ENCODE measurements at places on chromosomes 13 and 19.

DNA sequence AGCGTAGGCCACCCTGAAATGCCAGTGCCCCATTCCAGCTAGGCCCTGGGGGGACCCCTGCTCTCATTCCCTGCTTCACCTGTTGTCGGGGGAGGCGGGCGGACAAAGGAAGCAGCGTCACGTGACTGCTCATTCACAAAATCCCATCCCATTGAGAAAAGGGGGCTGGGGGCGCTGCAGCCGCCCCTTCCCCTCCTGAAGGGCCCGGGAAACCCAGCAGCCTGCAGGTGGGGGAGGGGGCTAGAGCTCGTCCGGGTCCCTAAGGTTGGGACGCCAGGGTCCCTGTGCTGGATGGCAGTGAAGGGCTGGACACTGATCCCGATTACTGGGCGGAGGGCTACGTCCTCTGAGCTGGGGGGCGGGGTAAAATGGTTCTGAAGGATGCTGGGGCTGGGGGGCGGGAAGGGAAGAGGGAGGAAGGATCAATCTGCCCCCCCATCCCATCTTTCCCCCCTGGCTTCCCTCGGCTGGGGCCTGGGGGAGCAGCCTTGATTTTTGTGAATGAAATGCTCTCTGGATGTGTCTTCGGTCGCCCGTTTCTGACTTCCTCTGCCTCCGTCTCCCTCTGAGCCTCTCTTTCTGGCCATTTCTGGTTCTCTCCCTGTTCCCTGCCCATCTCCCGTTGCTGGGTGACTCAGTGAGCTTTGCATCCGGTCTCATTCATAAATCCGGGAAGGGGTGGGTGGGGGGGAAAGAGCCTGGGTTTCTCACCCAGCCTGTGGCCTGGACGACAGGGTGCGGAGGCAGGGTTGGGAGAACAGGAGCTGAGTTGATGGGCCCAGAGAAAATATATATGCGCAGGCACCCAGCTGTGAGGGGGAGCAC is 816 bp downstream of the SPRED3 start:
- DNase-seq = no peak

DNA sequence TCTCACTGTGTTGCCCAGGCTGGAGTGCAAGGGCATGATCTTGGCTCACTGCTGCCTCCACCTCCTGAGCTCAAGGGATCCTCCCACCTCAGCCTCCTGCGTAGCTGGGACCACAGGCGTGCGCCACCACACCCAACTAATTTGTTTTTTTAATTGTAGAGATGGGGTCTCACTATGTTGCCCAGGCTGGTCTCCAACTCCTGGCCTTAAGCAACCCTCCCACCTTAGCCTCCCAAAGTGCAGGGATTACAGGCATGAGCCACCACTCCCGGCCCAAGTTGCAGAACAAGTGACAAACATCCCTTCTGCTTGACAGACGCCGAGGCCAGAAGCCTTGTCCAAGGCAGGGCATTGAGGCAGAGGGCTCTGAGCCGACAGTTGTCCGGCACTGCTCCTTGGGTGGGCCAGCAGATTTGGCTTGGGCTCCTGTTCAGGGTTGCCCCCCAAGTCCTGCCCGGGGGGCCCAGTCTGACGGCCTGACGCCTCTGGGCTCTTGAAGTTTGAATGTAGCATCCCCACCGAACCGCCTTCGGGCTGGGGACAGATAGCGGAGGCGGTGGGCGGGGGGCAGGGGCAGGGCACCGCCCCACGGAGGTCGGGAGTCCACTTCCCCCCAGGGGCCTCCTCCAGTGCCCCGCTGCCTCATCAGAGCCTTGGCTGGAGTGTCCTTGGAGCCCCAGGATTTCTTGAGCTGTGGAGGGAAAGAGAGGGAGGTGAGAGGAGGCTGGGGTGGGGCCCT is 5.7 kb upstream of the SPACA4 start:
- no peak for DNase-seq

DNA sequence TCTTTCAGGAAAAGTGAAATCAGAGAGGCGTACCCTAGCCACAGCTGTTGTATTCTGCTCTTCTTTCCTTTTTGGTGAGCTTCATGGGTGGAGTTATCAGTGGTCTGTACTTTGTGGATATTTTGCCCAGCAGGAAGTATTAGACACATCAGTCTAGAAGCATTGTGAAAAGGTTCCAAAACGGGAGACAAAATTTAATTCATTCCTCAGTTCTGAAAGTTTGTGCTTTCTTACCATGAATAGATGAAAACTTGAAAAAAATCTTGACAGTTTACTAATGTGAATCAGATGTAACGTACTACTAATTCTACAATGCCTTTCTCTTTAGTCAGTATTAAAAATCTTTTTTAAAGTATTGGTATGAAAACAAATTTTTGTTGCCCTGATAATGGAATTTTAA is 116.8 kb downstream of the DNAJC3 start:
- no peak for DNase-seq

DNA sequence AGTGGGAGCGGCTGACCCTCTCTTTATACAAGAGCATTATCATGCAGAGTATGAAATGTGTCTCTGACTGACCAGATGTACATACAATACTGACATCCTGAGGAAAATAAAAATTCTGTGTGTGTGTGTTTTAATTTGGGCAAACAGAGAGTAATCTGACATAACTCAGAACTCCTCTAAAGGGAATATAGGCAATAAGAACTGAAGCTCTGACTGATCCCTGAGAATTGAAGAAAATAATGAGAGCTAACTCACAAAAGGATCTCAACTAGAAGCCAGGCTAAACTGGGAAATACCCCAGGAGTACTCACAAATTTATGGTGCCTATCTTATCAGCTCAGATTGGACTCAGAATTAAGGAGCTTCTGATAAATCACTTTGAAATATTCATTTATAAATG is 539.9 kb downstream of the OLFM4 start:
- DNase-seq = no peak

DNA sequence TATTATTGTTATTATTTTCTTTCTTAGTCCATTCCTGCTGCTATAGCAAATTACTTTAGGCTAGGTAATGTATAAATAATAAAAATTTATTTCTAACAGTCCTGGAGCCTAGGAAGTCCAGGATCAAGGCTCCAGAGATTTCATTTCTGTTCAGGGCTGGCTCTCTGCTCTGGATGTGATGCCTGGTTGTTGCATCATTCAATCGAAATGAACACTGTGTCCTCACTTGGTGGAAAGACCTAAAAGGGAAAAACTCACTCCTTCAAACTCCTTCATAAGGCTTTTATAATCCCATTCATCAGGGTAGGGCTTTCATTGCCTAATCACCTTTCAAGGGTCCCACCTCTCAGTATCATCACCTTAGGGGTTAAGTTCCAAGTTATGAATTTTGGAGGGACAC is 395.0 kb downstream of the EFNB2 start:
- no peak for DNase-seq

DNA sequence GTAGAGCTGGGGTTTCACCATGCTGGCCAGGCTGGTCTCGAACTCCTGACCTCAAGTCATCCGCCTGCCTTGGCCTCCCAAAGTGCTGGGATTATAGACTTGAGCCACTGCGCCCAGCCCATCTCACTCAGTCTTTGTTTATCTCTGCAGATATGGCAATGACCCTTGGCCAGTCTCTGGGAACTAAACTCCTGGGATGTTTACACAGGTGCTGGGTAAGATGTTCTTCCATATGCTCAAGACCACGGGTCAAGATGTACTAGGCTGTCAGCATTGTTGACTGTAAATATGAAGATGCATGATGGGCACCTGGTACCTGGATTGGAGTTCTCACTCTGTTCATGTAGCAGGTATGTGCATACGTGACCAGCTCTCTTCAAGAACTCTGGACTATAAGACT is 35.8 kb downstream of the ZNF473 start:
- DNase-seq = no peak

- DNase-seq = no peak
Measured at GRCh38 chr13:32976056-32976805, 40.0 kb upstream of the KL start.

DNA sequence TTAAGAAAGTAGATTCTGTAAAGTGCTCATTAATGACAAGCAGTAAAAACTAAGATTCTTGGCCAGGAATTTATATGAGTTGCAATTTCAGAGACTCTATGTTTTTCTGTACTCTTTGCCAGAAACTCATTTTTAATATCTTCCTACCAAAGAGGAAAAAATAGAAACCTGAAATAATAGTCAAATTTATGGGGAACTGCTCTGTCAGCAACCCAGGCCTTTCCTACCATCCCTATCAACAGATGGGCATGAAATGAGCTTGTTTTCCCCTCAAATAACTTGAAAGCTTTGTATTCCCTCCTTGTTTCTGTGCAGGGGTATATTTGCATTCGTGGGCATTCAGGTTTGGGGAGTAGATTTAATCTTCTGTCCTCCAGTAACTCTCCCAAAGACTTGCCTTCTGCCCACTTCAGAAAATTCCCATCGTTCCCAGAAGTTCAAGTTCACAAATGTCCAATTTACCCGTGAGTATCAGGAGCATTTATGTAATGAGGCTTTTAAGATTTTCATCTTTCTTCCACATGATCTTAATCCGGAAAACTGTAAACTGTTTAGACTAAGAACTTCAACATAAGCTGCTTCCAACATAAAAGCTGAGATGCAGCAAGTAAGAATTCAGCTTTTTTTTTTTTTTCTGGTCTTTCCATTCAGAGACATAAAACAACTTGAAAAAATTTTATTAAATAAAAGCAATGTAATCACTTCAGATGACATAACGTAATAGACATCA is 363.1 kb downstream of the EFNB2 start:
- DNase-seq = no peak

DNA sequence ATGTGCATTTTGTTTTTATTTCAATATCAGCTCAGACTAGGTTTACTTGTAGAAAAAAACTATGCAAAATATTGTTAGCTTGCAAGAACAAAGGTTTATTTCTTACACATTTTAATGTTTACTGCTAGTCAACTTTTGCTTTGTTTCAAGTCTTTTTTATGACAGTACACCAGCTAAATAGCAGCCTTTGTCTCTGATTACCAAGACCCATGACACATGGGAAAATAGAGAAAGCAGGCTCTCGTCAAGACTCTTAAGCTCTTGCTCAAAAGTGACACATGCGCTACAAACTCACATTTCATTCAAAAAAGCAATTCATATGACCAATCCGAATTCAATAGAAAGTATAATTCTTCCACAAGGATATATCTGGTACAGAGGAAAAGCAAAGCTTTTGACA is 642.3 kb upstream of the SLITRK1 start:
- no peak for DNase-seq

DNA sequence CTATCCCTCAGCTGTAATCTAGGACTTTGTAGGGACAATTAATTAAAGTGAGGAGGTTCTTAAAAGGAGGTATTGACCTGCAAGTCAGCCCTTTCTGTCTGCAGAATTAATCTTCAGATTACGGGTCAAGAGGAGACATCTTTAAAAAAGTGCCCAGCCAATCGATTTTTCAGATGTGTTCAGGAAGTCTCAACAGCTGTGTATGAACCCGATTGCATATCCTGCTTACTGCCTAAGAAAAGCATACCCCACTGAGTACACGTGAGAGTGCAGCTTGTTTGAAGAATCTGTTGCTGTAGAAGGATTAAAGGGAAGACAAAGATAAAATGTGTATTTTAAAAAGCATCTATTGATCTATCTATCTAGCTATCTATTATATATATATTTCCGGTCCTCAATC is 1194.5 kb downstream of the UQCRFS1 start:
- no peak for DNase-seq

DNA sequence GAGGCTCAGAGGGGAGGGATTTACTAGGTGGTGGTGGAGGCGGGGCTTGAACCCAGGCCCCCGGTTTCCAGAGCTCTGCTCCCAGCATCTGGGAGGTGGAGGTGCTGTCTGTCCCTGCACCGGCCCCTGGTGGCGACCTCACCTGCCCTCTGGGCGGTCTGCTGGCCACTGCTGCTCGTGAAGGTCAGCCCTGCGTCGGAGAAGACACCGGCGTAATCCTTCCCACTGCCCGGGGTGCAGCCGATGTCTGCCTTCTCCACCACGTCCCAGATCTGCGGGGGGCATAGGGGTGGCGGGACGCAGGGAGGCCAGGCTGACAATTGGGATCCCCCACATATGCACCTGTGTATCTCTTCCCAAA is 12.8 kb downstream of the C3 start:
- DNase-seq = no peak

GRCh38 chr19:30520735-30521479 is 148.7 kb downstream of the ZNF536 start:
- no peak for DNase-seq

DNA sequence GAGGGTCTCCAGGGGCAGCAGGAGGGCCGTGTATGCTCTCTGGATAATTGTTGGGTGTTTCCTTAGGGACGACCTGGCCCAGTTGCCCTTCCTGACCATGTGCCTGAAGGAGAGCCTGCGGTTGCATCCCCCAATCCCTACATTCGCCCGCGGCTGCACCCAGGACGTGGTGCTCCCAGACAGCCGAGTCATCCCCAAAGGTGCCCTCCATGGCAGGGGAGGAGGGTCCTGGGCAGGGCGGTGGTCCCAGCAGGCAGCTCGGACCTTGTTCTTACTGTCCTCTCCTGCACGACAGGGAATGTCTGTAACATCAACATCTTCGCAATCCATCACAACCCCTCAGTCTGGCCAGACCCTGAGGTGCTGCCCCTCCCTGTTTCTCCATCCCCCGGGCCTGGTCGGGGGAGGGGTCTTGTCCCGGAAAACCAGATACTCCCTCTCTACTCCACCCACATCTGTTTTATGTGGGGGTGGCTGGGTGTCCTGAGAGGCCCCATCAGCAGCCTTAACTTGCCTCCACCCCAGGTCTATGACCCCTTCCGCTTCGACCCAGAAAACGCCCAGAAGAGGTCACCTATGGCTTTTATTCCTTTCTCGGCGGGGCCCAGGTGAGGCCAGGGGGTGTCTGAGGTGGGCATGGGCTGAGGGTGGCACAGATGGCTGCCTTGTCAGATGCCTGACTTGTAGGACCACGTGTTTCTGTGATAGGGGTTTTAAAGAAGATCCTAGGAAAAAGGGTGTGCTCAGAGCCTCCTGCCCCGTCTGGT is 12.3 kb upstream of the CYP4F3 start:
- no peak for DNase-seq

DNA sequence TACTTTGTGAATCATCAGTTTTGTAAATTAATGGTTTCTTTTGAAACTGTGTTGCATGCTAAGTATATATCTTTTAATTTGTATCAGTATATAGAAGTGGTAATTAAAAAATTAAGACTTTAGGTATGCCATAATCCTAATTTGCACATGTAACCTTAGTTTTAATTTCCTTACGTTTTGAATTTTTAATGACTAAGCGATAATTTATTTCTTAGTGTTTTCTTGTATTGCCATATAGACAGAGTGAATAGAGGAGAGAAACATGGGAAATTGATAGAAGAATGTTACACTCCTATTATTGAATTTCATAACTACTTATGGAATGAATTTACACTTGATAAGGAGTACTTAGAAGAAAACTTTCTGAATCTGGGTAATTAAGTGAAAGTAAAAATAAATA is 29.5 kb downstream of the LPAR6 start:
- no peak for DNase-seq

- DNase-seq = no peak
Measured at GRCh38 chr13:73531014-73531413, 472.2 kb downstream of the KLF5 start.

- no peak for DNase-seq
Measured at GRCh38 chr19:7751157-7751783, 3.9 kb upstream of the CD209 start.

- no peak for DNase-seq
Measured at GRCh38 chr13:24172071-24172470, 11.6 kb downstream of the SPATA13 start.
